Left ventricle myocardium inferior (tissue), 1 donor: ENCODE measurements at places on chromosomes 11 and 22.

GRCh38 chr11:126637795-126638175 is 282.3 kb downstream of the ST3GAL4 start:
- no peak for DNase-seq

GRCh38 chr11:72394416-72394815 is 39.9 kb downstream of the CLPB start:
- no peak for DNase-seq

GRCh38 chr22:50085211-50085972 is at the start of gene MLC1:
Gene MLC1 (minus strand): TSS chr22:50085426. CDS start chr22:50084902, 524 bp downstream.
- no peak for DNase-seq

GRCh38 chr11:86983021-86983488 is 27.9 kb upstream of the FZD4 start:
- DNase-seq, result peak; percentile 23

GRCh38 chr11:85787809-85788760 is 22.9 kb downstream of the SYTL2 start:
- DNase-seq, result no peak

GRCh38 chr11:65872586-65873317 is at the start of gene EFEMP2:
Gene EFEMP2 (minus strand): TSS chr11:65872800. CDS start chr11:65872354, 446 bp downstream.
- DNase-seq, result peak; percentile 61

DNA sequence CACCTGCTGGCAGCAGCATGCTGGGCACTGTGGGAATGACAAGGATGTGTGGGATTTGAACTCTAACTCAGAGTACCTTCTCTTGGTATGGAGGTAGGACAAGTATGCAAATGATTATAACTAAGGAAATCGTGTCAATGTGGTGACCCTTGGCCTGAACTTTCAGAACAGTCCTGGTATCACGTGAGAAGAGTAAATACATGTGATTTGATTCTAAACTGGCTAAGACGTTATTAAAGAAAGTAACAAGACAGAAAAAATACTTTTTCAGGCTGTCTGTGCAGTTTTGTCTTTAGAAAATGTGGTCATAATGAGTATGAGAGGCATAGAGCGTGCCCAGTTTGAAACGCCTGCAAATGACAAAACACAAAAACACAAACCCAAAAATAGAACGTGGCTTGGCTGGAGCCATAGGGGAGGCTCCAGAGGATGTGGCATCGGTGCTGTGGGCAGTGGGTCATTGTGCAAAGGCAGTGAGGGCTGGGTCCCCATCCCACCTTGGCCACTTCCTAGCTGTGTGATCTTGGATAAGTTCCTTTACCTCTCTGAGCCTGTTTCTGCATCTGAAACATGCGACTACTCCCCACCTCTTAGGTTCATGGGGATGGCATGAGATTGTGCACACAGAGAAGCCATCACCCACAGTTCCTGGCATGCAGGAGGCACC is 18.4 kb upstream of the IL2RB start:
- no peak for DNase-seq

DNA sequence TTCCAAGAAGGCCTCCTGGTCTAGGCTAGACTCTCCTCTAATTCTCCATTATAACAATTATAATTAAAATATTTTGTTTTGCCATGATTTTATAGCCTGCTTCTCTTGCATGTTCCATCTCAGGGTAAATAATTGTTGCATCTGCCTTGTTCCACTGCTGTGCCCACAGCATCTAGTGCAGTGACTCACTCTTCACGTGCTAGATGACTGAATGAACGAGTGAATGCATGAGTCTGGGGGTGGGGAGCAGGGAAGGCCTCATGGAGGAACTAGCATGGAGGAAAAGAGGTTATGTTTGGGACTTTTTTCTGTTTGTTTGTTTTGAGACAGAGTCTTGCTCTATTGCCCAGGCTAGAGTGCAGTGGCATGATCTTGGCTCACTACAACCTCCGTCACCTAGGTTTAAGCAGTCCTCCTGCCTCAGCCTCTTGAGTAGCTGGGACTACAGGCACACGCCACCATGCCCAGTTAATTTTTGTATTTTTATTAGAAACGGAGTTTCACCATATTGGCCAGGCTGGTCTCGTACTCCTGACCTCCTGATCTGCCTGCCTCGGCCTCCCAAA is 5.2 kb upstream of the OAF start:
- DNase-seq, result no peak

- no peak for DNase-seq
These were observed 66.9 kb upstream of the CTSC start for GRCh38 chr11:88404391-88404790.
